ENCODE measurements at places on chromosomes 6 and 20. TPM values are rescaled to one million over a fixed set of nuclear protein-coding genes. Genes with fewer than 3 reads are reported as not detected.

The ARG1 gene
- total RNA-seq, result not detected

The CTAGE9 gene
- not detected for total RNA-seq

DNA sequence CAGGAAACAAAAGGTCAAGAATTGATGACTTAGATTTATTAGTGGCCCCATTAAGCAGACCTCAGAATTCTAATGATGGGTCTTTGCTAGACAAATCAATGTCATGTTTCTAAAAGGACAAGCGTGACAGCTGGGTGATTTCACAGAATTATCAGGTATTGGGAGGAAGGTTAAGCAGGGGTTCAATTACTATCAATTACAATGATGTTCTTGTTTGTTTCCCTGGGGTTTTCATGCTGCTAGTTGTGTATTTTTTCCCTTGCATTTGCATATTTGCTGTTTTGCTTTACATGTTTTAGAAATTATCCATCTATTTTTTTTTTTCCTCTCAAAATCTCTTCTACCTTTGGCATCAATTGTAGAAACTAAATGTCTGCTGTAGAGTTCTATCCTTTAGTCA is 27.9 kb downstream of the GNAS start:
- no peak for DNase-seq

DNA sequence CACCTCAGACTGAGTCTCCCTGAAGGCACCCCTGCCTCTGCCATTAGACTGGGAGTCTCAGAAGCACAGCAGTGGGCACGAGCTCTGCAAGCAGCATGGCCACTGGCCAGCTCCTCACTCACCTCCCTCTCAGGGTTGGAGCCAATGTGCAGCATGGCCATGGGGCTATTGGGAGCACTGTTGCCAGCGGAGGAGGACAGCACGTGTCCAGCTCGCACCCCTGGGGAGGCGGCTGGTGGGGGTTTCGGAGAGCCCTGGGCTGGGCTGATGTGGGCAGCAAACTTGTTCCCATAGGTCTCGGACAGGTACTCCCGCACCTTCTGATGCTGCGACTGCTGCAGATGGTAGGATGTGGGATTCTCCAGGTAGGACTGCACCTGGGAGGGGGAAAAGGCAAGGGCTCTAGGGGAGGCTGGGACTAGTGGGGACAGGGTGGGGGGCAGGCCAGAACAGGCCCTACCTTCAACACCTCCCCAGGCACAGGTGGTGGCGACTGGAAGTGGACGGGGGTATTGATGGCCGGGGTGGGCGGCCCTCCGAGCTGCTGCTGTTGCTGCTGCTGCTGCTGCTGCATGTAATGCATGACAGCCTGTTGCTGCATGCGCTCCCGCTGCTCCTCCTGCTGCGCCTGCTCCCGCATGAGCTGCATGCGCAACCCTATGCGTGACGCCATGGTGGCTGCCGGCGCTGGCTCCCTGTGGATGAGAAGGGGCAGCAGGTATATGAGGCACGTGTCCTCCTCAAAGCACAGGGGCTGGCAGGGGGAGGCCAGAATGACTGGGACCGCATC is 44.7 kb downstream of the TFEB start:
- peak; percentile 38 for DNase-seq

DNA sequence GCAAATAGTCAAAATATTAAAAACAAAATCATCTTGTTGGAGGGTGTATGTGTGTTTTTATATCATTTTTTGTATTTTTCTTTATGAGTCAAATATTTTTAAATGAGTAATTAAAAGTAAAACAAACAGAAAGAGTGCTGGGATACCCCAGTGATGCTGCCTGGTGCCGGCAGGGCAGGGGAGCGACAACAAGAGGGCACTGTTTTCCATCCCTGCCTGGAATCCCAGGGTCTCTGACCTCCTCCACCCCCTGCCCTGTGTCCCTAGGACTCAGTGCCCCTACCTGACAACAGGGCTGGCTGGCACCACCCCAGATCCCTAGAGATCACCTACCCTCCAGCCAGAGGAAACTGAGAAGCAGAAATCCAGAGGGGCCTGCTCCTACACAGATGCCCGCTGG is 41.9 kb upstream of the HMGA1 start:
- no peak for DNase-seq

The CST2 gene
- total RNA-seq, result not detected

The FOXP4 gene
- 14.4 TPM for total RNA-seq

- DNase-seq, result no peak
These were observed 7.6 kb downstream of the BPIFB2 start for GRCh38 chr20:33015114-33015484.

DNA sequence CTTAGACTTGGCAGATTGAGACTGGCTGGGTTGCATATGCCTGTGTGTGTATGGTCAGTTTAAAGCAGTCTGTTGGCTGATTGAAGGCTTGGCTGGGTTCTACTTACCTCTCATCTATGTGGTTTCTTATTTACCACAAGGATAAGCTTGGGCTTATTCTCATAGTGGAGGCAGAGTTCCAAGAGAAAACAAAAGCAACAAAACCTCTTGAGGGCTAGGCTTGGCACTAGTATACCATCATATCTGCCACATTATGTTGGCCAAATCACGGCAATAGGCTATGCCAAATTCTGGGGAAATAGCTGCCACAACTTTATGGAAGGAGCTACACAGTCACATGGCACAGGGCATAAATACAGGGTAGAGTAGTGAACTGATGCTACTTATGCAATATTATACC is 714.1 kb downstream of the CBLN4 start:
- DNase-seq, result no peak

- DNase-seq, result no peak
These were observed 110.2 kb downstream of the NKAIN2 start for GRCh38 chr6:123913863-123914262.

DNA sequence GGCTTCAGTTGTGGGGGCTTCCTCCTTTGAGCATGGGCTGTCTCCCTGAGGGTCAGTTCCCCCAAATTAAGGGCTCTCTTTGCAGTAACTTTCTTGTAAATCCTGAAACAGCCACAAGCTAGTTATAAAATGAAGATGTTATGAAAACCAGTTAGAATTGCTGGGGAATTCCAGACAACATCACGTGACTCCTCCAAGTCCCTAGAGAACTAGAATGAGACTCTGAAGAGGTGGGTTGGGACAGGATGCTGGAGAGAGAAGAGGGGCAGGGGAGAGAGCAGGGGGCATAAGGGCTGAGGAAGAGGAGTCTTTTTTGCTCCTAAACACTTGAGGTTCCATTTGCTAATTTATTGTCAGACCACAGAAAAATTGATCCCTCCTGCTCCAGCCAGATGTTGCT is 380.3 kb downstream of the DHX35 start:
- no peak for DNase-seq

- DNase-seq, result no peak
These were observed 173.1 kb downstream of the TFAP2C start for GRCh38 chr20:56801971-56802755.

DNA sequence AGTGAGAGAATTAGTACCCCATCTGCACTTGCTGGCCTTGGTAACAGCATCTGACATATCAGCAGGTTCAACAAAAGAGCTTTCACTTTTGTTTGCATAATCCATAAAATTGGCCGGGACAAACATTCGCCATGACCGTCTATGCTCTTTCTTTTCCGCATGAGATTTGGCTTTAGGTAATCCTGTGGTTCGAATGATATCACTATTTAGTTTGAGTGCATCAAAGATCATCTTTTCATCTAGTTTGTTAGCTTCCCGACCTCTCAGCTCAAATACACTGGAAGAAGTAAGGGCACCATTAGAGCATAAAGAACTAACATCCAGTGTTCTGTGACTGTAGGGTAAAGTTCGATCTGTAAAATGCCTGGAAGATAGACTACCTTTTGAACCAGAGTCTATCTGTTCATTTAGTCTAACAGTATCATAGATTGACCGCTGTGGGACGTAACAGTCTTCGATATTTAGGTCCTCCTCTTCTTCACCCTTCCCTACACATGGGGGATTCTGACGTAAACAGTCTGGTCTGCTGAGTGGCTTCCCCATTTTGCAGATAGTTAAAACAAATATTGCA is 101.6 kb downstream of the DST start:
- no peak for DNase-seq

The AHCY gene
- 71.2 TPM for total RNA-seq

GRCh38 chr6:169163411-169163901 is 90.2 kb downstream of the THBS2 start:
- DNase-seq, result no peak

GRCh38 chr6:157608221-157609075 is 214.6 kb upstream of the SNX9 start:
- DNase-seq, result no peak

DNA sequence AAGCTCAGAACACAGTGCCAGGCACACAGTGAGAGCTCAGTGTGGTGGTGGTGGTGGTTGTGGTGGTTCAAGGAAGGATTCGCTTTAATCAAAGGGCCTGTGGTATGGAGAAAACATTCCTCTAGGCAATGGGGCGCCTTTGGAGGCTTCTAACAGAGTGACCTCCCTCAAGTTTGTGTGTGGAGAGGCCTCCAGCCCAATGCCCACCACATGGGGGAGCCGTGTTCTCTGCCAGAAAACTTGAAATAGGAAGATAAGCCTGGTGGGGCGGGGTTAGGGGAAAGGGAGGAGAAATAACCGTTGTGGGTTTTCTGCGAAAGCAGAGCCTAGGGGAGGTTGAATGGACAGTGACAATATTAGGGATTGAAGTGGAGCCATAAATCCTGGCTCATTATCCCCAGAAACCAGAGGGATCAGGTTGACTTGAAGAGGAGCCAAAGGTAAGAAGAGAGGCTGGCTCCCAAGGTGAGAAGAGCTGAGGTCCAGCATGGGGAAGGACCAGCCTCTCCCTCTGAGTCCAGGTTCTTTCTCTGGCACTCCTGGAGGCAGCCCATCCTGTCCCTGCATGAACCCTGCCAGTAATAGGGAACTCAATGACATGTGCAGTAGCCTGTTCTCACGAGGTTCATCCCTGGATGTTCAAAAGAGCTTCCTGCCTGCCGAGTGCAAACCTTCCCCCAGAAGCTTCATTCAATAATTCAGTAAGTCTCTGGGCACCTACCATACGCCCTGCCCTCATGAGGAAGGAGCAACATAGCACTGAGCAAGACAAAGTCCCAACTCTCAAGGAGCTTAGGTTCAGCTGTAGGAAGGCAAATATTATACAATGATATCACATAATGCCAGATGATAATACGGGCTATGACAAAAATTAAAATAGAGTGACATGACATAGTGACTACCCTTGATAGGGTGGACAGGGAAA is 51.4 kb downstream of the TGM2 start:
- no peak for DNase-seq

GRCh38 chr6:52138284-52138683 is 47.9 kb upstream of the IL17A start:
- DNase-seq, result no peak

DNA sequence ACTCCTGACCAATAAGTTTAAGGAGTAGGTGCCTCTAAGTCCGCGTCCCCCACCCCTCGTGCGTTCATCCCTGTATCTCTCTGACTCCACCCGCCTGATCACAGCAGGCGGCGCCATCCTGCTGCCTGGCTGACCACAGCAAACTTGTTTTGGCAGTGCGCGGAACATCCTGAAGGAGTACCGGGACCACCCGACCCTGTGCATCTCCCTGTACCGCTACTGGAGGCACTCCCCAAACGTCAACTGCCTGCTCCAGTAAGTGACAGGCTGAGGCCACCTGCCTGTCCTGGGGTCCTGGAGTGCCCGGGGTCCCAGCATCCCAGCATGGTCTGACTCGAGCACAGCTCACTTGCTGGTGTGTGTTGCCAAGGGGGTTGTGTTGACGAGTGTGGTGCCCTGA is 19.0 kb downstream of the PNLDC1 start:
- DNase-seq, result no peak

GRCh38 chr6:52538901-52539354 is 37.9 kb downstream of the TRAM2 start:
- no peak for DNase-seq

The HSPA1L gene
- 2.0 TPM for total RNA-seq

DNA sequence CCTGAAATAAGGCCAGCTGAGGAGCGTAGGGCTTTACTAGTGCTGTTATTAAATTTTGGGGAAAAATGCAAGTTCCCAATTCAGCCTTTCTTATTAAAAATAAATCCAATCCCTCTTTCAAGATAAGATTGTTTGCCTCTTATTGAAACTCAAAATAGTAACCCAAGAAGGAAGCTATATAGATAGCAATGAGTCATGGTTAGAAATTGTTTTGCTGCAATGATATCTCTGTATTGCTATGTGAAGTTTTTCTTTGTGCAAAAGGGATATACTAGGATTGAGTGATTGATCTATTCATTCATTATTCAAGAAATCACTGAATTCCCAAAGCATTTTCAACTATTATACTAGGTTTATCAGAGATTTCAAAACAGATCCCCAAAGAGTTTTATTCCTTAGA is 93.0 kb upstream of the HDAC2 start:
- no peak for DNase-seq

The FKBP1C gene
- 0.40 TPM for total RNA-seq

DNA sequence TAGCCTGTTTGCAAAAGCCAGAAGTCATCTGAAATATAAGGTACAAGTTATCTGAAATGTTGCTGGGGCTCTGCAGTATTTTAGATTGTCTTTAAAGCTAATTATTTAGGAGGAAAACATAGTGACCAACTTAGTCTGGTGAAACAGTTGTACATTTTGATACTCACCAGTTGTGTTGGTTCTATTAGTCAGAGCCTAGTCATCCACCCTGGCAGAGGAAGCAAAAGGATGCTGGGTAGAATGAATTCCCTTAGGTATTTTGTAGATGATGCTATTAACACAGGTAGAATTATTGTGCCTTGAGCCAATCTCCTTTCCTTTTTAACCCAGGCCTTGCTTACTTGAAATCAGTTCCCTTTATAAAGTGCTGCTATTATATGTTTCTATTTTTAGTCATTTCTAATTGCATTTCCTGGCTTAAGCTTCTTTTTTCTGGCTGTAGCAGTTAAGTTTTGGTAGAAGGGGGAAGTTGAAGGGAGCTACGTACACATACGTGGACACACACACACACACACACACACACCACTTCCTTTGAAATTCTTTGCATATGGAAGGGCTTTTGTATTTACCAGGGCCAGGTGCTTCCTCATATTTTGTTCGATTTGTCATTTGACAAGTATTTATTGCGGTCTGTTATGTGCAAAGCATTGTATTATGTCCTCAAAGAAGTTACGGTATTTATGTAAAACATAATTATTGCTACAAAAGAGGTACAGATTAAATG is 82.4 kb downstream of the RTN4IP1 start:
- no peak for DNase-seq

- no peak for DNase-seq
These were observed 8.6 kb downstream of the GABRR1 start for GRCh38 chr6:89208551-89208950.

The SIRPB1 gene
- 0.35 TPM for total RNA-seq

- DNase-seq, result no peak
These were observed 200.6 kb downstream of the PRKN start for GRCh38 chr6:162526960-162527359.

The CLPSL1 gene
- total RNA-seq, result not detected

The PACRG gene
- 7.4 TPM for total RNA-seq

- no peak for DNase-seq
These were observed 22.9 kb downstream of the TOX2 start for GRCh38 chr20:43937591-43937990.

GRCh38 chr6:6407071-6407741 is 86.7 kb upstream of the F13A1 start:
- DNase-seq, result no peak

All from Right ventricle myocardium superior (tissue), 1 donor.